KBM-7 (cell line): ENCODE measurements at places on chromosomes 1 and 21.
A peak's percentile ranks its signal among the peaks of the same experiment; 100 is the strongest.

DNA sequence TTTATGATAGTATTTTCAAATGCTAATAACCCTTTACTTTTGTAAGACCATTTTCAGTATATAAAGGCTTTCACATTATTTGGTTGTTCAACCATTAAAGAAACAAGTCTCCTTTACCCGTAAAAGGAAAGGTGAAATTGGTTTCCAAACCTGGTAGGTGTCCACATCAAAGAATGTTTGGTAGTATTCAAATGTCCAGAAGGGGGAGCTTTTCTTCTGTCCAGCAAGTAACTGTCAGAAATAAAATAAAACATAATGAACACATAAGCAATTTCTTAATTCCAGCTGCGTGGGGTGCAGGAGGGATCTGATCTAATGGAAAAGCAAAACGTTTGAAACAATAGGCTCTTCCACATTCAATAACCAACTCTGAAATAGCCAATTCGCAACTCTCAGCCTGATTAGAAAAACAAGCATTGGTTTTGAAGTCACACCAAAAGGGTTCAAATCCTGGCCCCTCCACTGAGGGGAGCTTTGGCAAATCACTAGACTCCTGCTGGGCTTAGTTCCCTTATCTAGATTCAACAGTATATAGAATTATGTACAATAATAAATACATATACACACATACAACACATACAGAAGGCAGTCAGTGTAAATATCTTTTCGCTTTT is 11.0 kb downstream of the YIPF1 start:
- DNase-seq = peak; percentile 58

DNA sequence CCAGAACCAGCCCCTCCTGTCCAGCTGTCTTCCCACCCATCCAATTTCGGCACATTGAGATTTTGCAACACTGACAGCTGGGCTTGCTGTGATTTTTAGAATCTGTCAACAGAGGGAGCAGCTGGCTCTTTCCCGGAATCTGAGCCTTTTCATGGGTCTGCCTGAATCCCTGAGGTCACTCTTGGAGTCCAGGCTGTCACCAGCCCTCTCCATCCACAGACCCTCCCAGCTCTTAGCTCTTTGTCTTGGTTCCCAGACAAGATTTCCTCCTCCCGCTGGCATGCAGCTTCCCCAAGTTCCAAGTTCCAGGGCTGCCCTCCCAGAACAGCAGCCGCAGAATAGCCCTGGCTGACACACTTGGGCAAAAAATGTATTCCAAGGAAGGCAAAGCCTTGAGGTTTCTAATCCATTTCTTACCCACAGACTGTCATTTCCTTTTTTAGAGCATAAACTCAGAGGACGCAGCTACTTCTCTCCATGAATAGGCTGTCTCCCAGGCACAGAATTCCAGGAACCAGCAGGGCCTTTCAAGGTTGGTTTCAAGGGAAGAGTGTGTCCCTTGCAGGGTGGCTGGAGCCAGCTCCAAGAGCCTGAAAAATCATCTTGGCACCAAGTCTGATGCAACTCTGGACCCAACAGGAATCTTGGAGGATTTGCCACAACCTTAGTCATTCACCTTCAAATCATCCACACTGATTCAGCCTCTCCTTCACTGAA is 7.1 kb upstream of the TMEM61 start:
- DNase-seq = no peak

DNA sequence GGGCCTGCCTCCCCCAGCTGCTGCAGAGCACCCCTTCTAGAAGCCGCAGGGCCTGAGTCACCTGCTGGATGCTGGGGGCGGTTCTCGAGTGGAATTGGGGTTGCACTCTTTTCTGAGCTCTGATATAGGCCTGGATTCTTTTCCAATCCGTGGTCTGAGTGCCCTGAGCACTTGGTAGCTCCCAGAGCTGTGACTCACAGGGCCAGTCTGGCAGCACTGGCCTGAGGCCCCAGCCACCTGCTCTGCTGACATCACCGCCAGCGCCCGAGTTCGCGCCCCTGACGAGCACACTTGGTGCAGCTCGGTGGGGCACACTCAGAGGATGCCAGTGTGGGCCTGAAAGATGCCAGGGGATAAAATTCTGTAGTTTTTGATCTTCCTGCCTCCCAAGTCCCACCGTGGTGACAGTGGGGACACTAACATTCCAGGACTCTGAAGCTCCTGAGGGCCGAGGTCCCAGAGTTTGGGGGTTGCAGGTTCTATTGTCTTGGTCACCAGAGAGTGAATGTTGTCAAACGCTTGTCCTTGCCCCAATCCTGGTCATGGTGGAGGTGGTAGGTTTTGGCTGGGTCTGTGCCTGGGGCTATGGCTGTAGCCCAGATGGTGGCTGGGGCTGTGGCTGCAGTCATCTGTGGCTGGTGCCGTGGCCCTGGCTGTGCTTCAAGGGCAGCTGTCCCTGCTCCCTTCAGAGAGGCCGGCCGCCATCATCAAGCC is 74.6 kb downstream of the OBSCN start:
- no peak for DNase-seq

GRCh38 chr1:190949939-190950338 is 472.3 kb upstream of the BRINP3 start:
- DNase-seq = no peak

DNA sequence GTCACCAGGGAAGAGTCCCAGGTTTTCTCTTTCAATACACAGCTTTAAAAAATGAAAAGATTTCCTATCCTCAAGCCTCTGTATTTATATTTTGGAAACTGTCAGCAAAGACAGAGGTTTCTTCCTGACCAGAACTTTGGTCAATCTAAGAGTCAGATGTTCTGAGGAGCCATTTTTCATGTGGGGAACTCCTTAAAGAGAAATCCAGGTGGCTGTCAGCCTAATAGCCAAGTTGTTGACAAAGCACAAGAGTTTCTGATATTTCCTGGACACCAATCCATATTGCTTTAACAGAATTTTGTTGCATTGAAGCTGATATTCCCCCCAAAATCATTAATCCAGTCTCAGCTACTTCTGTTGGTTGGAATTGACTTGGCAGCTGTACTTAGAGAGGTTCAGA is 318.6 kb upstream of the NFIA start:
- DNase-seq = no peak

DNA sequence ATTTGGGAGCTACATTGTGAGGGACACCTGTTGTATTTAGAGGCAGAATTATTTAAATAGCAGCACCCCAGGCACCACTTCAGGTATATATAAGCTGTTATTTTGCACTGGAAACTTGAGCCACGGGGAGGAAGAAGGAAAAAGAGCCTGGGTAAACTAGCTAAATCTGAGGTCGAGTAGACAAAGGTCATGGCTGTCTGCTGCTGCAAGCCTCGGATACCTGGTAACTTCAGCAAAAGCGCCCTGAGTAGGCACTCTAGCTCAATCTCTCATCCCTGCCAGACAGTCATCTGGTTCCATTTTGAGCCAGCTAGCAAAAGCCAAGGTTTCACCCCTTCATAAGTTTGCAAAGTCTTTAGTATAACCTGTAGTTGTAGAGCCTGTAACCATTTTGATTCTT is 101.9 kb upstream of the ZNF644 start:
- DNase-seq = no peak

GRCh38 chr1:3067301-3067670 is 1.7 kb upstream of the PRDM16 start:
- no peak for DNase-seq

GRCh38 chr1:51555866-51556619 is 37.0 kb upstream of the EPS15 start:
- DNase-seq = no peak
